ELR (cell line): ENCODE measurements at places on chromosomes 13 and 19.
A peak's percentile ranks its signal among the peaks of the same experiment; 100 is the strongest.

GRCh38 chr13:57925250-57925649, 293.7 kb downstream of the PCDH17 start:
- DNase-seq: no peak

DNA sequence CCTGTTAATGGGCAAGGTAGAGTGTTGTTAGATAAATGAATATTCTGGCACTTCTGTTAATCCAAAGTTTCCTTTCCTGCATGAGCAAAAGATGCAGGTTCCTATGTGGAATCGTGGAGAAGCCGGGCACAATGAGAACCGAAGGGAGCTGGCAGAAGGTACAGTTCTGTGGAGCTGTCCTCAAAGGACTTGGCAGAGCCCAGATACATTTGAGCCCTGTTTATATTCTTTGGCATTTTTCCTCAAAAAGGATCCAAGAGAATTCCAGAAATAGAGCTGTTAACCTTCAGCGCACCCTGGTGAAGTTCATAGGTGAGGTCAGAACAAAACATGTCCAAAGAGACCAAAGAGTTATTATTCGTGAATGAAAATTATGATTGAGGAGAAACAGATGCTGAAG, 4.0 kb upstream of the DLEU7 start:
- no peak for DNase-seq

GRCh38 chr19:18444513-18444912, 6.6 kb upstream of the ISYNA1 start:
- no peak for DNase-seq

DNA sequence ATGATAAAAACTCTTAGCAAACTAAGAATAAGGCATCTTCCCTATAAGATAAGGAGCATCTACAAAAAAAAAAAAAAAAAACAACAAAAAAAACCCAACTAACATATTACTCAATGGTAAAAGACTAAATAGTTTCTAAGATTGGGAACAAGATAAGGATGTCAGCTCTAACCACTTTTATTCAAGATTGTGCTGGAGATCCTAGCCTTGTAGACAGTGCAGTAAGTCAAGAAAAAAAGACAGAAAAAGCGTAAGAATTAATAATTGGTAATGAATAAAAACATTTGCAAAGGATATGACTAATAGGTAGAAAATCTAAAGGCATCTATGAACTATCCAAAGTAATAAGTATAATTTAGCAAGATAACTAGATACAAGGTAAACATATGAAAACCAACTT, 33.0 kb downstream of the ZIC2 start:
- DNase-seq: no peak

DNA sequence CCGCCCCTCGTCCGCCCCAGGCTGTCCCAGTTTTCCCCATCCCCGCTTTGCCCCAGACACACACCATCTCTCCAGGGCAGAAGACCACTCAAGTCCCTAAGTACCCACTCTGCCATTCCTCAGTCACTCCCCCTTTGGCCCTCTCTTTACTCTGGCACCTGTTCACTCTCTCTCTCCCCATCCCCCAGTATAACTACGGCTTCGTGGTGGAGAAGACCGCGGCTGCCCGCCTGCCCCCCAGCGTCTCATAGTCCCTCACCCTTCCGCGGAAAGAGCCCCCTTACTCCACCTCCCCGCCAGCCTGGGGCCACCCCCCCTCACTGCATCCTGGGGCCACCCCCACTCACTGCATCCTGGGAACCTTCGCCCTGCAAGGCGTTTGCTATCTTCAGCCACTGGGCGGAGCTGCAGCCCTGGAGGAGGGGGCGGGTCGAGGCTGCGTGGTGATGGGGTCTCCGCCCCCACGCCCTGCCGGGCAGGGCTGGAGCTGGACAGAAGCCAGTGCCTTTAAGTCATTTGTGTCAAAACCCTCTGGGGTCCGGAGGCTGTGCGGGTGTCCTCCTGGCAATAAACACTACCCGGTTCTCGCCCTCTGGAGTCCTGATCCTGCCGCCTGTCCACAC, 5.0 kb downstream of the MVB12A start:
- DNase-seq: peak; percentile 34

DNA sequence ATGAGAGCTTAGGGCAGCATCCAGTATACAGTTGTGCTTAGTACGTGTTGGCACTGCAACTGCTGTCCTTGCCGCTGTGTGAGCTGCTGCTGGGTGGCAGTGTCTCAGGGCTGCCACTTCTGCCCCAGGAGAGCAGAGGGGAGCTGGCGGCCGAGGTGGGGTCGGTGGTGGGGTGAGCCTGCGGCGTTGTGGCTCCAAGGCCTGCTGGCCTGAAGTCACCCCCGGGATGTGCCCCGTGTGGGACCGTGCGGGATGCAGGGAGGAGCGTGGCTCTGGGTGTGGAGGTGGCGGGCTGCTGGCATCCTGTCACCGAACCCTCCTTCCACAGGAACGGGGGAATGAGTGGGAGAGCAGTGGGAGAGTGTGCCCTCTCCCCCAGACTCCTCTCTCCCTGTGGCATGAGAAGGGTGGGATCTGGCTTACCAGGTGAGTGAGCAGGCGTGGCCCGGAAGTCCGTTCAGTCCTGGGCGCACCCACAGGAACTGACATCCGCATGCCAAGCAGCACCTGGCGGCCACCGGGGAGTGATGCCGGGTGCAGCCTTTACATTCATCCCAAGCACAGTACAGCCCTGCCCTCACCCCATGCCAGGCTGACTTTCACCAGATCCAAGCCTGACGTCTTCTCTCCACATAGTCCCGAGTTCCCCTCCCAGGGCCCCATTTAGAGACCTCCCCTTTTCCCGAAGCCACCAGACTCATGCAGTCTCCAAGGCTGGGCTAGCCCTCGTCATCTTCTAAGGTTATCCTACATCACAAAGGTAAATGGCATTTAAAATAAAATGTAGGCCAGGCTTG, 26.6 kb downstream of the MCF2L start:
- no peak for DNase-seq

DNA sequence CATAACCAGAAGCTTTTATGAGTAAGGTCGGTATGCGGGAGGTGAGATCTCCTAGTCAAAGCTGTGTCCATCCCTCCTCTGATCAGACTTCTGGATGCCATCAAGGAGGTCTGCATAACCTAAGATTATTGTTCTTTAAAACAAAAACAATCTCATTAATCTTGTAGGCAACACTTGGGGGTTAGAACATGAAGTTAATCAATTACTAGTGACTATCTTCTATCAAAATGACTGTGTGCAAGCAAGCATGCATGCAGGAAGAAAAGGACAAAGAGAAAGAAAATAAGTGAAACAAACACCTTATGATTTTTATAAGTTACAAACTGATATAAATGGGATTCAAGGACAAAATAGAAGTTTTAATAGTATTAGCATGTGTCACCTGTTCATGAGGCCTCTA, 2435.9 kb upstream of the PCDH20 start:
- DNase-seq: no peak

DNA sequence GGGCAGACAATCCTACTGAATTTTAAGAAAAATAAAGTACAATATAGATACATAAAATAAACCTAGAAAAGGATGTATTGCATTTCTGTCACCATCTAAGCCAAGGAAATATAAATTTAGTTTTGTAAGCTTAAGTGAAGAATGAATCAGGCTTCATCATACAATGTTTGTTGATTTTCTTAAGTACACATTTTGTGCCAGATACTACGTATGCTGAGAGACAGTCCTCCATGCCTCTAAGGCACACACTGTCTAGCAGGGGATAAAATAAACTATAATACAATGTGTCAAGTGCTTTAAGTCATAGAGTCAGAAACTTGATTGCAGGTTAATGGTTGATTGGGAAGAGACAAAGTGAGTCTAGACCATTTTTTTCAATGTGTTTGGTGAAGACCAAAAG, 465.7 kb downstream of the TBC1D4 start:
- no peak for DNase-seq

DNA sequence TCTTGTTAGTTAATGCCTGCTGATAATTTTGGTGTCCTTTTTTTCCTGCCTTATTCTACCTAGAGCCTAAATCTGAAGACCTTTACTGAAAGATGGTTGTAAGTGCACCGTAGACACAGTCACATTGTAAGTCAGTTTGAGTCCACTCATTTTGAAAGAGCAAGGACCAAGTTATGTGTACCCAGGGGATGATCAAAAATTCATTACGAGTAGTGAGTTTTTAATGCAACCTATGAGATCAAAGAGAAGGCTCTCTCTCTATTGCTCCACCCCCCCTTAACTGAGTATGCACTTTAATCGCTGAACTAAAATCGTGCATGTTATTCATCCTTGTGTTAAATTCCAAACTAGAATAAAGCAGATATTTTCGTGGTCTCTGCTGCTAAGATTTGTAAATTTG, 1.8 kb downstream of the RAP2A start:
- DNase-seq: peak; percentile 40

DNA sequence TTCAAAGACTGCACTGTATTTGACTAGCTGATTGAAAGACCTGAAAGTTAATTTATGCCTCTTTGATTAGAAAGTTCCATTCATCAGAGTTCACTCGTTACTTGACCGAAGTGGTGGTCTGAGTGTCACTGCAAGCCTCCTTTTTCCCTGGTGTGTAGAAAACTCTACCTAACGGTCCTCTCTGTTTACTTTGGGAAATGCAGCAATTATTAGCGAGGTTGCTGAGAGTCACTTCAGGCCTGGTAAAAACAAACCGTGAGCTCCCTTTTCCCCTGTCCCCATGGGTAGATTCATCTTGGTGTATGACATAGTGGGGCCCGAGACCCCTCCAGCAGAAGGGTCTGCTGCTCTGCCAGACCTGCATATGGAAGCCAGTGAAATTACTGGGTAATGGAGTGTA, 126.8 kb upstream of the RNF113B start:
- DNase-seq: no peak

GRCh38 chr13:85520445-85520844, 278.8 kb downstream of the SLITRK6 start:
- no peak for DNase-seq

DNA sequence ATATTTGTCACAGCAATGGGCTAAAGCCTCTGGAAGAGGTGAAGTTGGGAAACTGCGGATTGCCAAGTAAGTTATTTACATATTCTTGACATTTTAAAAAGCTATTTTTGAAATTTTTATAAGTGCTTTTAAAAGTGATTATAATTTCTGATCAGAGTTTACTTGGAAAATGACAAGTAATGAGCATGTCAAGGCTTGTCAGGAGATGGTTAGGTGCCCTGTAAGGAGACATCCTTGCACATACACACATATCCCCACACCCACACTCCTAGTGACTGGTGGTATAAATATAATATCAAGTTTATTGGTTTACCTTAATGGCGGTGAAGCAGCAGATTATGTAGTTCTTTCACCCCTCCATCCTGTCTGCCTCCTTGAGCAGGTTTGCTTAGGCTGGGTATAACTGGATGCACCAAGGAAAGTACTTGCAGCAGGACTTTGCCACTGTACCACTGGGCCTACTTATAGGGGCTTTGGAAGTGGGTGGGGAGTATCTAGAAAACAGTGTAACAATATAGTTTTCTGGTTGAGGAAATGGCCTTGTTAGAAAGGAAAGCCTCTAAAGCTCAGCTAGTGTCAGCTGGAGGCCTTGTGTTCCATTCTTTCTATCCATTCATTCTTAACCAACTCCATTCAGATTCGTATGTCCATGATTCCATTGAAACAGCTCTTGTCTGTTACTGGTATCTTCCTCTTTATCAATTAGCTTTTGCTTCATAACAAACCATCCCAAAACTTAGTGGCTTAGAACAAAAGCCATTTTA, 16.6 kb downstream of the GTF2F2 start:
- DNase-seq: no peak

DNA sequence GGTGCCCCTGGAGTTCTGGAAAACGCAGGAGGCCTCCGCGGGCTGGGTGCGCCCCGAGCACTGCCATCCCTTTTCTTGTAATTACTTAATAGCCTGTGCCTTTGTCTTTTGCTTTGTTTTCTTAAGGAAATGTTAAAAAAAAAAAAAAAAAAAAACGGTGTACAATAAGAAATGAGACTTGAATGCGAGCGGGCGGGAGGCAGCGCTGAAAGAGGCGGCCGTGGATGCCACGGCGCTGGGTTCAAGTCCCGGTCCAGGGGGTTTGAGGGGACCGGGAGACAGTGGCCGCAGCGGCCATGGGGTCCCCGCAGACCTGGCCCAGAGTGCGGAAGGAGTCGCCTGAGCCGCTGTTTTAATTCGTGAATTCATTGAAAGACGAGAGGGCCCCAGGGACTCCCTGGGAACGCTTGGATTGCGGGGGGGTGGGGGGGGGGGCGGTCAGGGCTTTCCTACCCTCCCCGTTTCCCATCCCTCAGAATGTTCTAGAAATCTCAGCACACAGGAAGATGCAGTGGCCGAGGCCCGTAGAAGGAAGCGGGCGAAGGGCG, 349.2 kb upstream of the ARGLU1 start:
- DNase-seq: no peak

DNA sequence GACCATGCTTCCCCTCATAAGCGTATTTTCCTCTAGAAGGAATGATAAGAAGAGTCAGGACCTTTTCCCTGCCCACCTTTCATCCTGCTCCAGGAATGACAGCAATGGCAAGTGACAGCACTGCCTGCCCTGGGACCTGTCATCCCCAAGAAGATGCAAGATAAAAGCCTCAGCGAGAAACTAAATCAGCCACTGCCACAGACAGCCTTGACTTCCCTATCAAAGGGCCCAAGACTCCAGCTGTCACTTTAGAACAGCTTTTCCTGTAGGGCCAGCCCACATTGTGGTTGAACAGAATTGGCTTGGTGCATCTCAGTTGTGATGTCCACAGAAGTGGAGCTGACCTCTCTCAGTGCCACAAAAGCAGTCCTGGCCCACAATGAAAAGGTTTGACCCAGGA, 1.1 kb downstream of the RAB8A start:
- DNase-seq: no peak

GRCh38 chr19:2428321-2428690, 920 bp upstream of the TIMM13 start:
- peak; percentile 45 for DNase-seq

GRCh38 chr13:45194081-45194939, 6.5 kb downstream of the KCTD4 start:
- no peak for DNase-seq

GRCh38 chr13:21069561-21070004, 8.2 kb upstream of the LATS2 start:
- peak; percentile 98 for DNase-seq

DNA sequence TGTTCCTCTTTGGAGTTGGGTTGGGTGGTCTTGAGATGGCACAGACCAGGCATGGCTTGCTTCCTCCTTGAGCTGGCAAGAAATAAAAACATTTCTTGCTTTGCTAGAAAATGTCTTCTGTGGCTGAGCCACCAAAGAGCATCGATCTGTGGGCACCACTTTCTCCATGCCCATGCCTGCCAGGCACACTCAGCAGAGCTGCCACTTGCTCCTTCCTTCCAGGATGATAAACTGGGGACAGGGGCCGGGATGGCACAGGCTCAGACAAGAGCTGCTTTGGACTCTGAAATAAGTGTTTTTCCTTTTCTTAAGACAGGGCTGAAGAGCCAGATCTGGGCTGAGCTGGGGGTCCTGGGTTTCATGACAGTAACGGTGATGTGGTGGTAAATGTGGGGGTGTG, 32.8 kb downstream of the NFIX start:
- no peak for DNase-seq

DNA sequence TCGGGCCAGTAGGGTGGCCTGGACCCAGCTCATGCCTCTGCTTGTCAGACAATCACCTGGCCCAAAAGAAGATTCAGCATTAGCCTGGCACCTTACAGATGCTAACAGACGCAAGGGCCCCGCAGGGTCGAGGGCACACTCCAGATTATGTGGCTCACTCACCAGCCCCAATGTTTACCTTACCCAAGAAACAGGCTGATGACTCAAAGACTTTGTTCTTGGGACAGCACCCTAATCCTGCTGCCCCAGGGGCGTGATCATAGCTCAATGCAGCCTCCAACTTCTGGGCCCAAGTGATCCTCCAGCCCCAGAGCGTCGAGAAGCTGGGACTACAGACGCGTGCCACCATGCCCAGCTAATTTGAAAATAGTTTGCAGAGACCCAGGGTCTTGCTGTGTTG, 9.8 kb downstream of the ECSIT start:
- DNase-seq: peak; percentile 31

GRCh38 chr13:44484562-44485138, 91.5 kb downstream of the TSC22D1 start:
- no peak for DNase-seq
